ENCODE measurements at places on chromosomes 5 and 9. TPM values are rescaled to one million over a fixed set of nuclear protein-coding genes. Genes with fewer than 3 reads are reported as not detected.

DNA sequence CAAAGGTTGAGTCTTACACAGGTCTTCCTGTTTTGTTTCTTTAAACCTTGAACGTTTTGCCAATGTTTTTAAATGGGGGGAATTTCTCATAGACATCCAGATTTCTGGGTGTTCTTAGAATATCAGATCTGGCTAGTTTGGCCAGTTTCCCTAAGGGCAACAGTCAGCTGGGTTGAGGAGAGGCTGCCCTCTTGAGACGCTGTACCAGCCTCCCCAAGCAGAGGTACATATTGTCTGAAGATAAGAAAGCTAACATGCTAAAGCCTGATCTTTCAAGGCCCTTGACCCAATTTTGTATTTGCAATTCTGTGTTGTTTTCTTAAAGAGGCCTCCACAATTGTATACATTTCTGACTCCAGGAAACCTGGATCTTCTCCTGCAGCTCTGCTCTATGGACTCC, 21.9 kb upstream of the SH3GL2 start:
- H3K36me3 ChIP-seq: no peaks in the 10 kb centered on the region
- no peak overlapping the region for H3K4me3 ChIP-seq
- DNase-seq: peak; percentile 0
- H3K27ac ChIP-seq: no peak overlapping the region
- H3K4me1 ChIP-seq: no peaks in the 10 kb centered on the region

GRCh38 chr9:85483208-85483607, 258.5 kb downstream of the AGTPBP1 start:
- H3K27me3 ChIP-seq: no peaks in the 10 kb centered on the region
- no peaks in the 10 kb centered on the region for H3K36me3 ChIP-seq
- no peak overlapping the region for H3K4me3 ChIP-seq
- no peak overlapping the region for H3K27ac ChIP-seq

SLC23A1 gene
- not detected for total RNA-seq

CCDC152 gene
- 11.8 TPM for total RNA-seq

GRCh38 chr9:116693233-116693731, 6.2 kb downstream of the TRIM32 start:
- H3K27me3 ChIP-seq: no peaks in the 10 kb centered on the region
- no peak for DNase-seq
- H3K4me1 ChIP-seq: no peaks in the 10 kb centered on the region
- H3K4me3 ChIP-seq: no peak overlapping the region

- H3K36me3 ChIP-seq: no peaks in the 10 kb centered on the region
- H3K27me3 ChIP-seq: no peaks in the 10 kb centered on the region
- DNase-seq: no peak
- no peaks in the 10 kb centered on the region for H3K4me1 ChIP-seq
Observed at GRCh38 chr5:59746241-59746765, 147.2 kb downstream of the PDE4D start.

TTLL11 gene
- 0.75 TPM for total RNA-seq

GRCh38 chr5:134020188-134020587, 15.4 kb upstream of the VDAC1 start:
- no peaks in the 10 kb centered on the region for H3K4me1 ChIP-seq
- no peaks in the 10 kb centered on the region for H3K36me3 ChIP-seq
- H3K4me3 ChIP-seq: no peak overlapping the region
- no peaks in the 10 kb centered on the region for H3K27me3 ChIP-seq

DMGDH gene
- 1.4 TPM for total RNA-seq
